D721Med (cell line): ENCODE measurements at places on chromosomes 2 and 18.

DNA sequence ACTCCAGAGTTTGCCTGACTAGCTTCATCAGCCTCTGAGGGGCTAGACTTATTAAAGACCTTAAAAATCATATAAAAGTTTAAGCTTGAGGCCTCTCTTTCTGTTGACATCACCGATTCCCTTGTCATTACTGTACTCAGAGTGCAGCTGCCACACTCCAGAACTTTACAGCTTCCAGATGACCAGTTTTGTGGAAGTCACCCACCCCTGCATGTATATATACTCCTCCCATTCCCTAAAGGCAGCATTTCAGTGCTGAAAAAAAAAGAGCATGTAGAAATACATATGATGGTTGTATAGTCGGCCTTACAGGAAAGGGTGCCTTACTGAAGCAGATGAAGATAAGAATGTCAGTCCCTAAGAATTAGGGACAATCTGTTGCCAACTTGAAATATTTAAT, 117.3 kb downstream of the FEZ2 start:
- DNase-seq = no peak

GRCh38 chr18:23106575-23106974, 28.7 kb upstream of the CABLES1 start:
- no peak for DNase-seq

DNA sequence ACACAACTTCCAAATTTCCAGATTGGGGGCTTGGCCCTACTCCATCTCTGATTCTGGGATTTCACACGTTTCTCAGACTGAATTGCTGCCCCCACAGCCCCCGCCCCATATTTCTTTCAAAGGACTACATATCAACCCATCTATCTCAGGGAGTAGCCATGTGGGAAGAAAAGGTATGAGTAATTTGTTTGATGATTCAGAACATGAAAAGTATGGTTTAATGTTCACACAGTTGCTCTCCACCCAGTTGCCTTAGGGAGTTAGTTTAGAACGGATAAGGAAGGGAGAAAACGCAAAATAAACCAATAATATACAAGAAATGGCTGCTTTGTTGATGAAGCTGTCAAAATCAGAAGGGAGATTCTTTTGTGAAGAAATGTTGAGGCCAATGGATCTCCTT, 145.1 kb downstream of the PIEZO2 start:
- no peak for DNase-seq

DNA sequence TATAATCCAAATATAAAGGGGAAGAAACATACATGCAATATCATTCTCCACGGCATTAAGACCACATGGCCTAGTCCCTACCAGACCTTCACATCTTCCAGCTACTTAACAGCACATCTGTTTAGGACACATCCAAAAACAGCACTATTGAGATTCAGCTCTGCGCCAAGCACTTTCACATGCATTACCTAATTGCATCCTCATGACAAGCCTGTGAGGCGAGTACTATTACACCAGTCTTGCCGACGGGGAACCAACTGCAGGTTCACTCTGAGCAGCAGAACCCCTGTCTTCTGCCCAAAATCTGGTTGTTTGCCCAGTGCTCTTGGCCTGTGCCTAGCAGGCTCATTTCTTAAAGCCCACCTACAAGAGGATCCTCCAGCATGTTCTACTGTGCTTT, 66.7 kb downstream of the AAK1 start:
- no peak for DNase-seq

DNA sequence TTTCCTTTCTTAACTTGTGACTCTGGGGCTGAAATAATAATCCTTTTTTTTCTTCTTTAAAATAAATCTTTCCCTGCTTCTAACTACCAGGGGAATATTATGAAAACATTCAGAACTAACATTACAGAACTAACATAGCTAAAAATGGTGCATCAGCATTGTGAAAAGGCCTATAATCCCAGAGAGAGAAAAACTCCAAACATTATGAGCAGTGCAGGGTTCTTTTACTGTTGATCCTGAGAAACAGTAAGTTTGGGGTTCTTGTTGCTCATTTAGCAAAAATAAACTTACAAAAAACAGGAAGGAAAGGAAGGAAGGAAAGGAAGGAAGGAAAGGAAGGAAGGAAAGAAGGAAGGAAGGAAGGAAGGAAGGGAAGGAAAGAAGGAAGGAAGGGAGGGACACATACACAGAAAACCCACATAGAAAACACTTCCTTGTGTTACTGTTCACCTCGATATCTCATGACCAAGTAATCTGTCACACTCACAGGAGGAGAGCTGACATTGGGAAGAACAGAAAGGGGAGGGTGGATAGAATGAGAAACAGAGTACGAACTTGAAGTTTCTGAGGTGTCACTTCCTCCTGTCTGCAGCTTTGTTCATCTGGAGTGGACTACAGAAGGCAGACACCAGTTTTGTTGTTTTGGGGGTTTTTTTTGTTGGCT, 18.4 kb upstream of the PIK3C3 start:
- DNase-seq = no peak

GRCh38 chr18:34947711-34948125, 93.5 kb upstream of the MAPRE2 start:
- DNase-seq = no peak

- no peak for DNase-seq
Measured at GRCh38 chr2:66528974-66529724, 94.2 kb downstream of the MEIS1 start.

GRCh38 chr2:18446715-18447114, 113.7 kb downstream of the RDH14 start:
- no peak for DNase-seq

DNA sequence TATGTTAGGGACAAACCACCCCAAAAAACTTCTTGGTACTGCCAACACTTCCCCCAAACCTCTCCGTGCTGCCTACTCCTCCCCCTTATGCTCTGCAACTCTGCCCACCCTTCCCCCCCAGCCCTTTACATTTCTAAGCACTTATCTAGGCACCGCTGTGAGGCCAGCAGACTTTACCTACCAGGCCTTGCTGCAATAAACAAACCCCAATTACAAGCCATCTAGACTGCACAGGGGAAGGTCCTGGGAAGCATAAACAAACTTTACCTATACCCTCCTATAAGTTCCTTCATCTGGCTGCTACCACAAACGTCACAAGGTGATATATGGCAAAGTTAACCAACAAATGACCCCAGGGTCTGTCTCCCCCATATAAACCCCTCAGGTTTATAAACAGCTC, 259.4 kb upstream of the GULP1 start:
- no peak for DNase-seq

- no peak for DNase-seq
Measured at GRCh38 chr2:103138123-103138901, 376.5 kb downstream of the TMEM182 start.

DNA sequence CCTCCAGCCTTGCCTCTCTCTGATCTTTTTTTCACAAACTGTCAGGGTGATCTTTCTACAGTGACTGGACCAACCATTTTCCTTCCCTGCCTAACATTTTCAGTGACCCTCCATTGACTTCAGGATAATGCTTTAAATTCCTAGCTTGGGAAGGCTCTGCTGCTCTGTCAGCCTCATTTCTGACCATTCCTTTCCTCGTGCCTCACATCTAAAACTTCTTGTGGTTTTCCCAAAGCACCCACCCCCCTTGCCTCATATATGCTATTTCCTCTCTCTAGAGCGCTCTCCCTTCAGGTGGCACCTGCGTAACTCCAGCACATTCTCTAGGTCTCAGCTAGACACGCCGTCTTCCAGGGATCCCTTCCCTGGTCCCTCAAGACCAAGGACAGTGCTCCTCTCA, 37.2 kb downstream of the DRC1 start:
- DNase-seq = no peak

DNA sequence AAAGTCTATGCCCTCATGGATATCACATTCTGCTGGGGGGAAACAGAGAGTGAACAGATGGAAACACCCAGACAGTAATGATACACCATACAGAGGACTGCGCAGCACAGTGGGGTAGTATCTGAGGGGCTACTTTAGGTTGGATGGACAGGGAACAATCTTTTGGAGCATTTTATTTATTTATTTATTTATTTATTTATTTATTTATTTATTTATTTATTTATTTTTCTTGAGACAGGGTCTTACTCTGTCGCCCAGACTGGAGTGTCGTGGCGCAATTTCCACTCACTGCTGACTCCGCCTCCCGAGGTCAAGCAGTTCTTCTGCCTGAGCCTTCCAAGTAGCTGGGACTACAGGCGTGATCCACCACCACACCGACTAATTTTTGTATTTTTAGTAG, 89.2 kb downstream of the TGOLN2 start:
- DNase-seq = no peak

- DNase-seq = no peak
Measured at GRCh38 chr18:13521418-13521817, 204.9 kb downstream of the FAM210A start.

- DNase-seq = no peak
Measured at GRCh38 chr2:80078290-80079036, 226.1 kb downstream of the LRRTM1 start.

DNA sequence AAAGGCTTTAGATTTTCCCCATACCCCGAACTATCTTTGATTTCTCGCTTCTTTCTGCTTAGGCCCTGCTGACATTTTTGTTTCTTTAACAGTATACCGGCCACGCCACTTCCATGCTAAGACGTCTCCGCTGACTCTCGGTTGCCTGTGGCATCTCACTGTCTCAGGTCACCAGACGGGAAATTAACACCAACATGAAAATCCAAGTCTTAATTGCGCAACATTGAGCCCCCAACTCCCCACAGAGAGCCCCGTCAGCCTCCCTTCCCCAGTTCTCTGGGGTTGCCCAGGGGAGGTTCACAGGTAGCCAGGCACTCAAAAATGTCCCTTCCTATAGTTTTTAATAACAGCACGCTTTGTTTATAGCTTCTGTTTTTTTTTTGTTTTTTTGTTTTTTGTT, 30.2 kb downstream of the CD8B2 start:
- no peak for DNase-seq

DNA sequence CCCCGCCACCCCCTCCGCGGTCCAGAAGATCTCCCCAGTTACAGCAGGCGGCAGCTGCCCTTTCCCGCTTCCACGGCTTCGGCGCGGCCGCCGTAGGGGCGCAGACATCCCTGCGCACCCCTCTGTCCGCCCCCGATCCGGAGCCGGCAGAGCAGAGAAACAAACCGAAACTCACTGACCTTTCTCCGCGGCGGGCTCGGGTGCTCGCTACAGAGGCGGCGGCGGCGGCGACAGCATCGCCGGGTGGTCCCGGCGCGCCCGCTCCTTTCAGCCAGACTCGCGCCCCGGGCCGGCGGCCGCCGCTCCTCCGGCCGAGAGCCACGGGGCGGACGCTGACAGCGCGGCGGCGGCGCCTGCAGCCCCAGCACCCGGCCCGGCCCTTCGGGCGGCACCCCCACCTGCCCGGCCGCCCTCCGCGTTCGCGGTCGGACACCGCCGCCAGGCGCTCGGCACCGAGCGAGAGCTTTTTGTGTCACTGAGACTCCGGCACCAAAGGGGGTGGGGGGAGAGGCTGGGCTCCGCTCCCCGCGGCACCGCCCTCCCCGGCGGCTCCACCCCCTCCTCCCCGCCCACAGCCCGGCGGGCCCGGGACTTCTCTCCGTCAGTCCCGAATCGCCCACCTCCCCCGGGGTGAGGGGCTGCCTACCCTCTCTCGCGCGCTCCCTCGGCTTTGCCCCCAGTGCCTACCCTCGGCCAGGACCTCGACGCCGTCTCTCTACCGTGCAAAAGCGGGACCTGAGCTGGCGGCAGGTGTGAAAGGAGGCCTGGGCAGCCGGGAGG, 1.4 kb upstream of the RNF152 start:
- DNase-seq = peak; percentile 80

DNA sequence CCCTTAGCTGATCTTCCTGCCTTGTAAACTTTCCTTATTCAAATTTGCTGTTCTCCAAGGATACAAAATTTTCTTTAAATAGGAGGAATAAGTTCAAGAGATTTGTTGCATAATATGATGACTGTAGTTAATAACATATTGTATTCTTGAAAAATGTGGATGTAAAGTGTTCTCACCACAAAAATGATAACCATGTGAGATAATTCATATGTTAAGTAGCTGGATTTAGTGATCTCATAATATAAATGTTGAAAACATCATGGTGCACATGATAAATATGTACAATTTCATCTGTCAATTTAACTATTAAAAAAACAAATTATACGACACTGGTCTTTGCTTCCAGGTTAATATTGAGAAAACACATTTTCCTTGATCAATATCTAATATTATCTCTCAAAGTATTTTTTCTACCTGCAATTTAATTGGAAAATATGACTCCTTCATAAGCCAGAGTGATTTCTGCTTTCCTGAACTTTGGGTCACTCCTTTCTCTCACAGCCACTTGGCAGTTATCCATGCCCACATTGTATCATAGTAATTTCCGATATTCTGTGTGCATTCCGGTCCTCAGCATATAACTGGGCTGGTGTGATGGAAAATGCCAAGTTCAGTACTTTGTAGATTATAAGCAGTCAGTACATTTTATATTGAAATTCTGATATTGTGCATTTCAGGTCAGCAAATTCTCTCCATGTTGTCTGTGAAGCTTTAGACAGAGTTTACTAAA, 152.6 kb downstream of the GULP1 start:
- no peak for DNase-seq

- DNase-seq = no peak
Measured at GRCh38 chr2:66495788-66496640, 61.1 kb downstream of the MEIS1 start.

GRCh38 chr2:239222706-239223309, 178.0 kb downstream of the HDAC4 start:
- no peak for DNase-seq

- DNase-seq = no peak
Measured at GRCh38 chr18:39345321-39345720, 1779.7 kb upstream of the CELF4 start.

- no peak for DNase-seq
Measured at GRCh38 chr2:111117598-111118480, 2.9 kb upstream of the BCL2L11 start.

DNA sequence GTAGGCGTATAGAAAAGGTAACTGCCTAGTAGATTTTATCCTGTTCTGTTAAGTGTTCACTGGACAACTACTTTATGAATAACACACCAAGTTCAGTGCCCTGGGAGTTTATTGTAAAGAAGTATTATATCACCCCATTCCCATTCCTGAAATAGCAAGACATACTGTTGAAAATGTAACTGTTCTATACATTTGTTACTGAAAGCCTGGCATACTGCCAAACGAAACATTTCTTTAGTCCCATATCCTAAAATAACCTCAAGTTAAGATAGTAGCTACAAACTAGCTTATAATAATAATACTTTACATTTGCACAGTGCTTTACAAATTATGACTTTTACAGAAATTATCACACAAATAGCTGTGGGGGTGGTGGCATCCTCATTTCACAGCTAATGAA, 25.1 kb downstream of the SPDYA start:
- no peak for DNase-seq

GRCh38 chr18:27017901-27018500, 152.5 kb upstream of the AQP4 start:
- DNase-seq = no peak

DNA sequence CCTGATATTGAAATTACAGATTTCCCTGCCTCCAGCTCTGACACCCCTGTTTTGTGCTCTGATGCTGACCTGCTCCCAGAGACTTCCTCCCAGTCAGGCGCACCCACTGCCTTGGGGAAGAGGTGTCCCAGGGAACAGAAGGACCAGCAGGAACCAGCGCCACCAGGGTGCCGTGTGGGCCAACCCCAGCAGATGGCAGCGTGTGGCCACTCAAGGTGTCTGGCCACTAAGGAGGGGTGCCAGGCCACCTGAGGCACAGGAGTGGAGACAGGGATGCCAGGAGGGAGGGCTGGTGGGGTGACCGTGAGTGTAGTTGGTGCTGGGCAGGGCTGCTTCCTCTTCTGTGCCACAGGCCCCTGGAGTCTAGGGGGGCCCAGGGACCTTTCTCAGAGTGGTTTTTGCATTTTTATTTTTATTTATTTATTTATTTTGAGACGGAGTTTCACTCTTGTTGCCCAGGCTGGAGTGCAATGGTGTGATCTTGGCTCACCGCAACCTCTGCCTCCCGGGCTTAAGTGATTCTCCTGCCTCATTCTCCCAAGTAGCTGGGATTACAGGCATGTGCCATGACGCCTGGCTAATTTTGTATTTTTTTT, 56.0 kb downstream of the TEX44 start:
- DNase-seq = peak; percentile 61
